ENCODE measurements at places on chromosomes 6 and 20. TPM values are rescaled to one million over a fixed set of nuclear protein-coding genes. Genes with fewer than 3 reads are reported as not detected.
A peak's percentile ranks its signal among the peaks of the same experiment; 100 is the strongest.

DNA sequence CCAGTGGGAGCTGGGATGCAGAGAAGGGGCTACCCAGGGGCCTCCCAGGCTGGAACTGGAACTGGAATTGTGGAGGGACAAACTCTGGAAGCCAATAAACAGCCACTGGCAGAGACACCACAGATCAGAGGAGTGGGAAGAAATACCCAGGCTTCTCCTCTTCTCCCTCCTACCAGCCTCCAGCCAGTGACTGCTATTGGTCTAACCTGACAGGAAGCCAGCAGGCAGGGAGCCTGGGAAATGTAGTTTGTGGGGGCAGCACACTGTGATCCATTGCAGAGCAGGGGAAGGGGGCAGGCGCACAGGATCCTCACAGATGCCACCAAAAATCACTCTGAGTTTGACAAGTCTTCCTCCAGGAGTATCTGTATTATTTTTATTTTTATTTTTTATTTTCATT is 12.1 kb upstream of the MLN start:
- no peak for DNase-seq

DNA sequence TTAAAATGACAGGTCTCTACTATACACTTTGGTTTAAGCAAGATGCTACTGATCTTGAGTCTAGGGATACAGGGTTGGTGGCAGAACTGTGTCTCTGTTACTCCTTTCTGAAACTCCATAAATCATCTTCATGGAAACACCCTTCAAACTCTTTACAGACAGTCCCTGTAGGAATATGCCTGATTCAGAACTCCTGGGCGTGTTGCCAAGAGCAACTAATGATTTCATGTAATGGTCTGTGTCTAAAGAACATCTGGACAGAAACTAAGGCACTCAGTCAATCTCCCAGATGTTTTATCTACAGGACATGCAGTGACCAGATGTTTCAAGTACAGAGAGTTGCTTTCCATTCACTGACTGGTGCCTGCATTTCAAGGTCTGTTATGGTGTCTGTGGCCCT is 464.4 kb upstream of the CHD6 start:
- peak; percentile 53 for DNase-seq

GRCh38 chr20:22490287-22491193 is 93.8 kb downstream of the FOXA2 start:
- no peak for DNase-seq

- DNase-seq: no peak
Measured at GRCh38 chr6:161001421-161001820, 9.9 kb downstream of the MAP3K4 start.

DNA sequence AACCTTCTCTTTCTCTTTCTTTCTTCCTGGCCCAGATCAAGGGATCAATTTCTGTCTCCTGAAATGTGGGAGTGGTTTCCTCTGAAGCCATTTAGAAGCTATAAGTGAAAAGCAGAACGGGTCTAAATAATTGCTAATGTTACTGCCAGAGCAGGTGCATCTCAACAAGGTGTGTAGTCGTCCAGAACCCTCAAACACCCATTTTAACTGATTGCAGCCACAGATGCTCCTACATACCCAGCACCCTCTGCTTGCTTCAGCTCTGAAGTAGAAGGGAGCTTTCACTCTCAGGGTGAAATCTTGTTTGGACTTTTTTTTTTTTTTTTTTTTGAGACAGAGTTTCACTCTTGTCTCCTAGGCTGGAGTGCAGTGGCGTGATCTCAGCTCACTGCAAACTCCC is 592.1 kb upstream of the ARID1B start:
- no peak for DNase-seq

DNA sequence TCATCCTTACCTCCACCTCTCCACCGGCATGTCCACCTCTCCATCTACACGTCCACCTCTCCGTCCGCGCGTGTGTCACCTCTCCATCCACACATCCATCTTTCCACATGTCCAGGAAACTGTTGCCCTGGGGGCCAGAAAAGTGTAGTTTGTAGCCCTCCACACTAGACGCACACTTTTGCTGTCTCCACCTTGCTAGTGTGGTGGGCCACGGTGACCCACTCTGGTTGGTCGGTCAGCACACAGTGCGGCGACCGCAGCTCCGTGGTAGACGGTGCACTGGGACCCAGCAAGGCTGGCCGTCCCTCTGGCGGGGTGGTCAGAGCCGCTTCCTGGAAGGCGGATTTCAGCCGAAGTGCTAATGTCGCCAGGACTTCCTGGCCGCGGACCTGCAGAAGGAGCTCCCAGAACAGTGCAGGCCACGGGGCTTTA is 268.6 kb downstream of the DLL1 start:
- no peak for DNase-seq

- DNase-seq: no peak
Measured at GRCh38 chr20:15188415-15188814, 851.0 kb upstream of the FLRT3 start.

- peak; percentile 73 for DNase-seq
Measured at GRCh38 chr6:169452117-169452868, 198.6 kb upstream of the THBS2 start.

- DNase-seq: no peak
Measured at GRCh38 chr20:44411020-44411756, 55.7 kb downstream of the HNF4A start.

DNA sequence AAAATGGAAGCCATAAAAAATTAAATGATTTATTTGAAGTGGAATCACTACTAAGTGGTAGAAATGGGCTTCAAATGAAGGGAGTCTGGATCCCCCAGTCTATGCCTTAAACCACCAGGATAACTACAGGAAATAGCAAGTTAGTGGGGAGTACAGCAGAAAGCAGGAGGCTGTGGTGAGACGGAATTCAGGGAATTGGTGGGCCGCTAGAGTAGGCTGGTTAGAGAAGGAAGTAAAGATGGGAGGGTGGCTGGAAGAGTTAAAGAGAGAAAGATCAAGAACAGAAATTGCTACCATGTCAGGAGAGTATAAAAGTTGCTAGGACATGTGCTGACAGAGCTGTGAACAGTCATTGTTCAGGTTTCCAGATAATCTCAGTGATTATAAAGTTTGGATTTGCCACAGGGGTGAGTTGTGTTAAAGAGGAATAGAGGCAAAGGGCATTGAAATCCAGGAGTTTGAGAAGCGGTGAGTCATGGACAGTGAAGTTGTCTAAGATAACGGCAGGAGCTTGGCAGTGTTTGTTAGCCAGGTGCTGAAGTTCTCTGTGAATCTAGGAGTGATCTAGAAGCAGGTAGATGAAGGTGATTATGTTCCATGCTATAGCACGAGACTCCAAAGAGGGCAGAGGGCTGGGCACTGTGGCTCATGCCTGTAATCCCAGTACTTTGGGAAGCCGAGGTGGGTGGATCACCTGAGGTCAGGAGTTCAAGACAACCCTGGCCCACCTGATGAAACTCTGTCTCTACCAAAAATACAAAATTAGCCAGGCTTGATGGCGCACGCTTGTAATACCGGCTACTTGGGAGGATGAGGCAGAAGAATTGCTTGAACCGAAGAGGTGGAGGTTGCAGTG is 13.7 kb upstream of the HINT3 start:
- DNase-seq: no peak

DNA sequence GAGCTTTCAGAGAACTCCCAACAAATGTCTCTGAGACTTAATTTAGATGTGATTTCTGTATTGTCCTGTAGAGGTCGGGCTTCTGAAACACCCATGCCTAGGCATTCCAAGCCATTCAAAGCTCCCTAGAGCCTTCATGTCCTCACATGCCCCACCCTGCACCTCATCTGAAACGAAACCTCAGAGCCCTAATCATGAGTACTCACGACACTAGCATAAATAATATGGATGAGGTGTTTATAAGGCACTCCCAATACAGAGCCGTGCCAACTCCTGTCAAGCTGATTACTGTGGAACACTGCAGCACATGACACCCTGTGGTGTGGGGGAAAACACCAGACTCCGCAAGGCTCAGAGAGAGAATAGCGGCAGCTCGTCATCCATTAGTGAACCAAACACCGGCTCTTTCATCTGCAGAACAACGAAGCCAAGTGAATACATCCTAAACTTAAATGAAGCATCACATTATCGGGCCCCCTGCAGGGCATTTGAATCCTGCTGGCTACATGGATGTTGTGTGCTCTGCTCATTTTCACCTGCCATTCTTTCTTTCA is 83.8 kb downstream of the FNDC1 start:
- no peak for DNase-seq

DNA sequence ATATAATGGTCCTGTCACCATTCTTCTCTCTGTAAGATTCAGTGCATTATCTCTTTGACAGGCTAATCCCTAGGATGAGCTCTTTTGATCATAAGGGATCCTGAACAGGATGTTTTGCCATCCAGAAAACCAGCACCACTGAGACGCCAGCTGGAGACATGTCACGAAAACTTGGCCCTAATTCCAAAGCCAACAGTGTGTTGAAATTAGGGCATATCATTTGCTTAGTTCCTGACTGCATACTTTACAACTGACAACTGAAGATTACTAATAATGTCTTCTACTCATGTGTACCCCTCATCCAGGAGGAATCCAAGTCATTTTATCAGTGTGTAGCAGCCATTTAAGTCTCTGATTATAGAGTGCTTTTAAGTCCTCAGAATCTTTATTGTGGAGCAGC is 243.6 kb downstream of the KCNQ5 start:
- no peak for DNase-seq

GRCh38 chr6:168988801-168989200 is 264.8 kb downstream of the THBS2 start:
- peak; percentile 58 for DNase-seq

GRCh38 chr6:131784561-131784960 is 23.3 kb upstream of the ENPP1 start:
- no peak for DNase-seq

GRCh38 chr6:43995137-43995536 is 132.1 kb downstream of the MRPL14 start:
- DNase-seq: no peak

- DNase-seq: no peak
Measured at GRCh38 chr6:133185731-133186130, 55.4 kb upstream of the EYA4 start.

DNA sequence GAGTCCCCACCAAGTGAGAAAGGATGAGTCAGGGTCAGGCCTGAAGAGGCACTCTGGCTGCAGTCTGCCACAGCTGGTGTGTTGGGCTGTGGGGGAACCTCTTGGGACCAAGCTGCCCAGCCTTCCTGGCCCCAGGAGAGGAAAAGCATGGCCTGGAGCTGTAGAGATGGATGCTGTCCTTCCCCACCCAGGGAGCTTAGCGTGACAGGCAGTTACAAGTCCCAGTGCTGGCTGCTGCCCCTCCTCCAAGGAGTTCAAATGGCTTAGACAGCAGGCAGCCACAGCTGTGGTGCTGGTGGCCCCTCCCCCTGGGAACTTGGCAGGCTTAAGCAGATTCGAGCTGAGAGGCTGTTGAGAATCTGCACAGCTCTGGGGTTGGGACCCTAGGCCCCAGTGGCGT is 253.2 kb downstream of the PLCB1 start:
- DNase-seq: no peak

DNA sequence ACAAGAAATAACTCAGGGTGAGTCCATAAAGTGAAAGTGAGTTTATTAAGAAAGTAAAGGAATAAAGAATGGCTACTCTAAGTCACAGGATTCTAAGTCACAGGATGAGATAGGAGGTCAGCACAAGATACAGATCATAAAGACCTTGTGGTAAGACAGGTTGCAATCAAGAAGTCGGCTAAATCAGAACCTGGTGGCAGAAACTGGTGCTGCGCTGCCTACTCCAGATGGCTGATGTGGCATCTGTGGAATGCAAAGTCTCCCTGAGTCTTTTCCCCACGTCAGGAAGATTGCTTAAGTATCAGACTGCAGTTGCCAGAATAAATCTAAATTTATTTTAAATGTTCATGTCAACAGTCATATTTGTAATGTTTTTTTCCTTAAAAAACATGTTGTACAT is 10.7 kb upstream of the KCNK15 start:
- DNase-seq: no peak

- DNase-seq: no peak
Measured at GRCh38 chr20:46400828-46401477, 5.5 kb downstream of the ELMO2 start.

GRCh38 chr6:143023695-143024094 is 37.0 kb upstream of the AIG1 start:
- DNase-seq: no peak

GRCh38 chr20:47727170-47727880 is 58.0 kb downstream of the SULF2 start:
- no peak for DNase-seq

- DNase-seq: no peak
Measured at GRCh38 chr6:166907373-166907841, 48.9 kb downstream of the RNASET2 start.

- no peak for DNase-seq
Measured at GRCh38 chr6:110020888-110021287, 42.8 kb downstream of the GPR6 start.

GRCh38 chr6:34852406-34853085 is 35.3 kb downstream of the TAF11 start:
- no peak for DNase-seq

GRCh38 chr6:39444479-39445019 is 122.0 kb upstream of the KCNK16 start:
- DNase-seq: no peak

DNA sequence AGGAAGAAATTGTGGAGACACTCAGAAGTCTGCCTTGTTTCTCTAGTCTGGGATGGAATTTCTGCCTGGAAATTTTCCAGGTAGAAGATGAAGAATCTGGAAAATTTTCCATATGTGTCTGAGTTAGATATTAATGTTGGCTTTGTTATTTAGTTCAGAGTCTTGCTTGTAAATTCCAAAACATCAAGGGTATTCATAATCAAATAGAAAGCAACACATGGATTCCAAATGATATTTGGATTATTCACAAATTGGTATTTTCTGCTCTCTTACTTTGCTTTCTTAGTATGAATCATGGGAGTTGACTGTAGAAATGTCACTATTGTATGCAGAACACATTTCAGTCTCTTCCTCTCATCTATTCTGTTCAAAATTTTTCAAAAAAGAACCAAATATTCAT is 116.0 kb downstream of the GRIK2 start:
- no peak for DNase-seq

- no peak for DNase-seq
Measured at GRCh38 chr6:111683157-111683556, 77.5 kb upstream of the TRAF3IP2 start.

GRCh38 chr6:20334962-20335361 is 66.7 kb upstream of the E2F3 start:
- DNase-seq: no peak

- DNase-seq: no peak
Measured at GRCh38 chr20:23652371-23652770, 14.6 kb upstream of the CST3 start.

The SOX18 gene
- total RNA-seq: 4.6 TPM

The NKX2-4 gene
- total RNA-seq: not detected

The SRSF3 gene
- total RNA-seq: 208 TPM

The NDUFAF4 gene
- total RNA-seq: 13.8 TPM

The CST1 gene
- 3.3 TPM for total RNA-seq

The BPIFA1 gene
- total RNA-seq: not detected

The MDFI gene
- 27.3 TPM for total RNA-seq

The MLN gene
- not detected for total RNA-seq

The KCNK5 gene
- 16.7 TPM for total RNA-seq

The PSORS1C1 gene
- 8.5 TPM for total RNA-seq

The MOG gene
- not detected for total RNA-seq

The EYA2 gene
- 24.9 TPM for total RNA-seq

The C20orf202 gene
- total RNA-seq: 0.59 TPM

The LIN28B gene
- total RNA-seq: not detected

The CLVS2 gene
- under 0.01 TPM for total RNA-seq

Measured in tibial nerve (tissue), 4 donors.